Tongue (tissue), 3 donors: ENCODE measurements at places on chromosomes 2 and 18. TPM values are rescaled to one million over a fixed set of nuclear protein-coding genes. Genes with fewer than 3 reads are reported as not detected.

The SPAST gene
- 31.3 TPM for total RNA-seq

The LIMS4 gene
- total RNA-seq, result 1.0 TPM

The IL36B gene
- total RNA-seq, result not detected

The TFPI gene
- 52.1 TPM for total RNA-seq

The FHOD3 gene
- 33.0 TPM for total RNA-seq

The TCF23 gene
- total RNA-seq, result not detected

The NCKAP5 gene
- 18.4 TPM for total RNA-seq

DNA sequence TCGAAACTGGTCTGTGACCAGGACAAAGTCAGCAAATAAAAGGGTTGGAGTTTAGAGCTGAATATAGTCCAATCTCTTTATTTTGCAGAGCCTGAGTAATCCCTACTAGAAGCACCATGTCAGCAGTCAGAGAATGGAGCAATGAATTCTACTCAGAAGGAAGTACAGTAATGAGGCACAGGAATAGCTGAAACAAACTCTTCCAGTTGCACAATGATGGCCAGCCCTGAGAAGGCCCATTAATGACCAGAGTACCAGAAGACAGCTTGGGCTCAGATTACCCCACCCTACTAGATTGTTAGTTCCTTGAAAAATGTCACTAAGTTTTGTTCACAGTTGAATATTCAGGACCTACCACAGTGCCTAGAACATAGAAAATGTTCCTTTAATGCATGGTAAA, 40.3 kb upstream of the SCG2 start:
- no peak for DNase-seq

DNA sequence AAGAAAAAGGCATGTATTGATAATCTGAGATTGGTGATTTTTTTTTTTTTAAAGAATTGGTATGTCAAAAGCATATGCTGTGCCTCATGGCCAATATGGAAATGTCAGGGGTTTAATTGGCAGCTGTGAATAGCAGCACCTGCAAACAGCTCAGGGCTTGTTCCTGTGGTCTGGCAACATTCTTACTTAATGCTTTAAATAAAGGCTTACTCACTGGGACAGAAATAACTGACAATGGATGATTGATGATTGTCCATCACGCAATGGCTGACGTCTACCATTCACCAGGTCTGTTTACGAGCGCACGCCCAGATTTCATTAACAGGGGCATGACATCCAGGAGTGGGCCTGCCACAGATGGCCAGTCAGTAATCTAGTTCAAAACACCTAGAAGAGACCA, 66.7 kb downstream of the ETAA1 start:
- DNase-seq, result peak; percentile 42

- no peak for DNase-seq
Observed at GRCh38 chr2:15031745-15032240, 399.3 kb downstream of the LRATD1 start.

- peak; percentile 79 for DNase-seq
Observed at GRCh38 chr2:173997269-173997668, 32.1 kb upstream of the SP3 start.

- DNase-seq, result no peak
Observed at GRCh38 chr2:72794572-72794971, 31.3 kb downstream of the EXOC6B start.

GRCh38 chr2:239188536-239188935, 212.3 kb downstream of the HDAC4 start:
- no peak for DNase-seq

DNA sequence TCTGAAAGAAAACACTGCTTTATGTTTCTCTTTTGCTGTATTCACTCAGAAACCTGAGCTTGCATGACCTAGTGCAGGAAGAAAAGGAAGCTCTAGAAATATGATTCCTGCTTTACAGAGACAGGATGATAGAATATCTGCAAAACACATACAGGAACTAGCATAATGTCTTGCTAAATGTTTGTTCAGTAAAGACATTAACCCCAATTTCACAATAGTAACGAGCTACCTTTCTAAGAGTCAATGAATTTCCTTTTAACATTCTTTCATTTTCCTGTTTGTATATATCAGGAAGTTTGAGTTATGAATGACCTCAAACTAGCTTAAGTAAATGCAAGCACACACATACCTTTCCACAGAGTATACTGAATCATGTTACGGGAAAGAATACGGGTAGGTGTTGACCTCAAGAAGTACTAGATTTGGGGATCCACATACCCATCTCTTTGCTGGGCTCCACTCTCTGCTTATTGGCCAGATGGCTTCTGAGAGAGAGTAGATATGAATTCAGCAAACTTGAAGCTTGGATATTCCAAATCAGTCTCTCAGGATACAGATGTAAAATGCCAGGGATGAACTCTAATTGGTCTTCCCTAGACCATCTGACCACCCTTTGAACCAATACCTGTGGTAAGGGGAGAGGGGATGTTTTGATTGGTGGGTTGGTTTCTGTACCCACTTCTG, 18.2 kb upstream of the ACSL3 start:
- peak; percentile 31 for DNase-seq

DNA sequence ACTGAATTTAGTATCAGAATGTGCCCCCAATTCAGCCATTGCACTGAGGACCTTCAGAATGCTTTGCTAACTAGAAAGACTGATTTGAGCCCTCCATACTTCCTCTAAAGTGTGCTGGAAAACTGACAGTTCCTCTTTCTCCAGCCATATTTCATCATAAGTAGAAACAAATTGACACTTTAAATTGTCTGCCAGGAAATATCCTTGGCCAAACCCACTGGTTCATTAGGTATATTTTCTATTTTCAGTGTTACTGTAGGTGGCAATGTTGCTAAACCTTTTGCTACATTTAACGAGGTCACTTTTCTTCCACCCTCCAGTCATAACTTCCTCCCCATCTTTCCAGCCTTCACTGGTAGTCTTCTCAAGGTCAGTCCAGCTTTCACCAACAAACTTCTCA, 21.5 kb downstream of the SP5 start:
- DNase-seq, result no peak

- no peak for DNase-seq
Observed at GRCh38 chr2:111148225-111148873, 27.6 kb downstream of the BCL2L11 start.

DNA sequence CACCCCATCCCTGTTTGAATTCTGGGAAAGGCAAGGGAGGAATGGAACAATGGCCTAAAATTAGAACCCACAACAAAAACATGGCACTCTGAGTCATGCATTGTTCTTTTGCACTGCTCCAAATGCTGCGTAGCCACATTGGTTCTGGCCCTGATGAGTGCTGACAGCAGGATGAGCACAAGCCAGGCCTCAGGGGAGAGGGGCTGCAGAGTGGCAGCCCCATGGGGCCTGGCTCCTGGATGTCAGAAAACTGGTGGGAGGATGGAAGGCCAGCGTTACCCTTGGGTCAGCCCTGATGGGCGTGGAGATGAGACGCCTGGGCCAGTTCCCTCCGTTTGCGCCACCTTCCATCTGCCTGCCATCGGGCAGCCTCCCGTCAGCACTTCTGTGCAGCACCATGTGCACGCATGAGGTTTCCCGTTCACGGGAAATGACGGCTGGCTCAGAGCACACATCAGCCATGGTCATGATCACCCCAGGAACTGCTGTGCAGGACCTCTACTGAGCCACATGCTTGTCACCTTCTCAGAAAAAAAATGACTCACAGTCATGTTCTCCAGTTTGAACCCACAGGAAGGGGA, 65.6 kb downstream of the CYP26B1 start:
- DNase-seq, result no peak

DNA sequence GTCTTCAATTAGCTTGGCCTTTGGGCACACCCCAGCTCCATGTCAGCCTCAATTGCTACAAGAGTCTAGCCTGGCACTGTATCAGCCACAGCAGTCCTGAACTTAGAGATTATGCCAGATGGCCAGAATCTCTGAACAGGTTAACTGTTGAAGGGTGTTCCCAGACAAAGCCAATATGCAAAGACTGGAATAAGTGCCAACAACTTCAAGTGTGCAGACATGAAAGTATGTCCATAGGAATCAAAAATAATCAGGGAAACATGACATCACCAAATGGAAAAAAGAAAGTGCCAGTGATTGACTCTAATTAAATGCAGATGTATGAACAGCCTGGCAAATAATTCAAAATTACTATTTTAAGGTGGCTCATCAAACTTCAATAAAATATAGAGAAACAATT, 98.5 kb upstream of the DOCK10 start:
- DNase-seq, result no peak

- DNase-seq, result no peak
Observed at GRCh38 chr2:96164459-96165184, 19.4 kb upstream of the DUSP2 start.

DNA sequence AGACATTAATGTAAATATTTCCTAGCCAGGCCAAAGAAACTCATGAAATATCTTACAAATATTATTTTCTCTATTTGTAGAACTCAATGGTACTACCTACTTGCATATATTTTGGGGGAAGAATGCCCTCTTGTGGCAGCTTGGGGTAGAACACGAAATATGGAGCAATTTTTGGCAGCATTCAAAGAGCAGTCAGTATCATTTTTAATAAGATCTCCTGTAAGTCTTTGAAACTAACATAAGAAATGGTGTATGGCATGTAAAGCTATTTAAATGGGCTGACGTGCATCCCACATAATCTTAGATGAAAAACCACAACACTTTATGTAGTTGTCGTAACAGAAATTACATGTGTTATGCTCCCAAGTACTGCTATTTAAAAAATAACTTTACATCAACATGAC, 62.3 kb upstream of the CCDC195 start:
- peak; percentile 87 for DNase-seq

GRCh38 chr2:169395821-169396374, 33.6 kb upstream of the LRP2 start:
- DNase-seq, result no peak

- peak; percentile 46 for DNase-seq
Observed at GRCh38 chr2:102789349-102790090, 27.7 kb downstream of the TMEM182 start.

GRCh38 chr18:13449651-13450050, 231.1 kb downstream of the LDLRAD4 start:
- no peak for DNase-seq

DNA sequence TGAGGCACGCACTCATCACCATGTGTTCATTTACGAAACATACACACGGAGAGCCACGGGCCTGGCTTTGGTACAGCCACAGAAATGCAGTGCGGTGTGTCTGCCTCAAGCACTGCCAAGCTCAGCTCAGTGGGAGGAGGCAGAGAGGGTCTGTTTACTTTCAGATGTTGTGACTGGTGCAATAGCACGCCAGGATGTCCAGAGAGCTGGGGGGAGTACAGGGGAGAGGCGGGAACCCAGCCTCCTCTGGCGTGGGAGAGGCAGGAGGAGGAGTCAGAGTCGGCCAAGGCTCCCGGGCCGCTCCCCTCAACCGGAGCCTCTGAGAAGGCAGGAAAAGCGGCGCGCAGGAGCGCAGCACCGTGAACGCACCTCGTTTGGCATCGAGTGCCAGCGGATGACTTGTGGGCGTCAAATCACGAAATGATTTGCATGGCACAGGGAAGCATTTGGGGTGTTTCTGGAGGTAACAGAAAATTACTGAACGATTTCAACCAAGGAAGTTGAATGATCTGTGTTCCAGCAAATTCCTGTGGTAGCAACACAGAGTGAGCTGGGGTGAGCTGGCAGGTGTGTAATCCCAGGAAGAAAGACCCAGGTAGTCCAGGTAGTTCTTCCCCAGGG, 143.0 kb downstream of the ZNF516 start:
- DNase-seq, result peak; percentile 88

DNA sequence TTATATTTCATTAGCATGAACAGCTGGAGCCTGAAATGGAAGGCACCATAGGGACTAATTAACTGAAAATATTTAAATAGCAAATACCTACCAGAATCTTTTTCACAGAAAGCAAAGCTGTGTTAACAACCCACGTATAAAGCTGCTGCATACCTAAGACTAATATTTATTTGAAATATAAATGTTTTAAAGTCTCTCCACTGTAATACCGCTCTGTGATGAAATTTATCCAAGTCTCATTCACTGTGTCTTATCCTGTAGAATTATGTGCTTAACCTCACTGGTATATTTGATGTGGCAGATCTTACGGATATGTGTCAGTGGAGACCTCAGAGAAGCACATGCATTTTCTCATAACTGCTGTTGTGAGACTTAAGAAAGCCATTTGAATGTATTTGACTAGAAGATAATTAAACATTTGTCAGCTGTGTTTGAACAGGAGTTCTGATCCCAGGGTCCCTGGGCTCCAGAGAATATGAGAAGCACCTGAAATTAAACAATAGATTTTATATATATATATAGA, 373.3 kb downstream of the ZNF804A start:
- no peak for DNase-seq

DNA sequence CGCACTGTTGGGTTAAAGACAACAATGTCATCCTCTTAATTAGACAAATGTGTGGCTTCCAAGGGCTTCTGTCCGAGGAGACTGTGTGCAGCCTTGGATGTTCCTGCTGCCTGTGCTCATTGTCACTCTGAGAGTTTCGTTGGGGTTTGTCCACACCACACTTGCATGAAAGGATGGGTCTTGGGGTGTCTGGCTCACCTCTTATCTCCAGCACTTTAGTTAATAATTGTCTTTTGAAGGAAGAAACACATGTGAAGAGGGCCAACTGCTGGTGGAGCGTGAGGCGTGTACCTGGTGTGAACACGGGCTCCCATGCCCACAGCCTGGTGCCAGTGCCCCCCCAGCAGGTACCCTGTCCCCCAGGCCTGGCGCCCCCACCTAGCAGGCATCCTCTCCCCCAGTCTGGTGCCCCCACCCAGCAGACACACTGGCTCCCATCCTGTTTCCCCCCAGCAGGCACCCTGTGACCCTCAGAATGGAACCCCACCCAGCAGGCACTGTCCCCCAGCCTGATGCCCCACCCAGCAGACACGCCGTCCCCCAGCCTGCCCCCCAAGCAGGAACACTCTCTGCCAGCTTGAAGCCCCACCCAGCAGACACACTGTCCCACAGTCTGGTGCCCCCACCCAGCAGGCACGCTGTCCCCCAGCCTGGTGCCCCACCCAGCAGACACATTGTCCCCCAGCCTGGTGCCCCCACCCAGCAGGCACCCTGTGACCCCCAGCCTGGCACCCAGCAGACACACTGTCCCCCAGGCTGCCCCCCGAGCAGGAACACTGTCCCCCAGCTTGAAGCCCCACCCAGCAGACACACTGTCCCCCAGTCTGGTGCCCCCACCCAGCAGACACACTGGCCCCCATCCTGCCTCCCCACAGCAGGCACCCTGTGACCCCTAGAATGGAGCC, 96.3 kb upstream of the TMEM18 start:
- no peak for DNase-seq

GRCh38 chr2:136211701-136212100, 93.8 kb upstream of the CXCR4 start:
- DNase-seq, result no peak
